Hepatocyte (in vitro differentiated cells): ENCODE measurements at places on chromosomes 3 and 15. TPM values are rescaled to one million over a fixed set of nuclear protein-coding genes. Genes with fewer than 3 reads are reported as not detected.

DNA sequence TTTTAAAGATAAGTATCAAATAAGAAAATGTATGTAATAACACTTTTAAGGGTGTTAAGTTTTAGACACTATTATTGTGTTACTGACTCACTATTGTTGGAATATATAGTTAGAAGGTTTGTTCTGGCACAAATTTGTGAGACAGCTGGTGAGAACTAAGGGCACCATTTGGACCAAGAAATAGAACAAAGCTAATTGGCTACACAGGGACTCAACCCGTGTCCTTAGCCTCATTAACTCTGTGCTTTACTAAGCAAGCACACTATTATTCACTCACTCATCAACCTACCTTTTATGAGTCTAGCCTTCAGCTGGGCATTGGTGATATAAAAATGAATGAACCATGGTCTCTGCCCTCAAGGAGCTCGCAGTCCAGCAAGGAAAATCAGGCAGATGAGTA lies 4.1 kb upstream of the UNC13C start:
- H3K4me1 ChIP-seq = no peaks in the 10 kb centered on the region
- H3K27ac ChIP-seq = no peak overlapping the region
- DNase-seq = no peak
- no peak overlapping the region for H3K4me3 ChIP-seq

DNA sequence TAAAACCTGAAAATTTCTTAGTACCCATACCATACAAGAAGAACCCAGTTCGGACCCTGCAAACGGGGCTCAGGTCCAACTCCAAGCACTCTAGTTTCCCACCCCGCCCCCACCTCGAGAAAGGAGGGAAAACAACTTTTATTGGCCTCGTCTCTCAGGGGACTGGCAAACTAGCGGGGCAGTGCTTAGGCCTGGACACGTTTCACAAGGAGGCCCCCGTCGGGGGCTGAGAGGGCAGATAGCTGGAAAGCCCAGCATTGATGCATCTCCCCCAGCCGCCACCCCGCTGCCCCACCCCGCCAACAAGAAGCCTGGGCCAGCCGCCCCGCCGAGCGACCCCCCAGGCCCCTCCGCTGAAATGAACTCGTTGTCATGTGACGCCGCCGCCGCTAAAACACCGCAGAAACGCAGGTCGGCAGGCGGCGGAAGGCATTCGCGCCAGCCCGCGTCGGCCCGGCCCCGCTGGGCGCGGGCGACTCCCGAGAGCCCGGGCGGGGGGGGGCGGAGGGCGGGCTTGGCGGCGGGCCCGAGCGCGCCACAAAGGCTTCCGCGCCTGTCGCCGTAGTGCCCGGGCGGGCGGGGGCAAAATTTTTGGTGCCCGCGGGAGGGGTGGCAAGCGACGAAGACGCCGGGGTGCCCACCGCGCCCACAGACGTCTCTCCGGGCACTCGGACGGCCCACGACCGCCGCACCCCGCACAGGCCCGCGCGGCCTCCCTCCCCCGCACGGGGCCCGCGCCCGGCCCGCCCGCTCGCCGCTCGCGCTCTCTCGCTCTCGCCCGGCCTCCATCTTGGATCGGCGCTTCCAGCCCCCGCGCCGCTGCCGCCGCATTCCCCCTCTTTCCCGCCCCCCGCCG lies 634 bp downstream of the STAG1 start:
- peak overlapping the region; percentile 99 for H3K27ac ChIP-seq
- peaks cover 29% of the 10 kb centered on the region for H3K4me1 ChIP-seq
- H3K36me3 ChIP-seq = no peaks in the 10 kb centered on the region
- DNase-seq = peak; percentile 86
- H3K4me3 ChIP-seq = peak overlapping the region; percentile 64

DNA sequence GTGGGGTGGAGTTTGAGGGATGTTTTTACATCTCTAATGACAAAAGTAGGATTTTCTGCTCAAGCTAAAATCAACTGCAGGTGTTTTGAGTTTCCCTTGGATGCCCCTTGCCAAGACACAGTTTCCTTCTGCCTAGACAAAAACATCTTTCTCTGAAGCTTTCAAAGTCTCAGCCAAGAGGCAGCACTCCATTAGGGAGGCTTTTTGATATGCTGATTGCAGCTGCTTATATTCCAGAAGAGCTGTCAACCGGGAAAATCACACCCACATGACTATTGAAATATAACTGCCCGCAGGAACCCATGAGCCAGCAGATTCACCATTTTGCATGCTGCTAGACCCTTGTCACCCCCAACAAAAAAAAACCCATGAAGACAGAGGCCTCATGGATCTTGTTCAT lies 27.5 kb upstream of the ZNF148 start:
- H3K27me3 ChIP-seq = no peaks in the 10 kb centered on the region
- DNase-seq = no peak
- H3K27ac ChIP-seq = no peak overlapping the region
- no peaks in the 10 kb centered on the region for H3K36me3 ChIP-seq
- H3K4me3 ChIP-seq = no peak overlapping the region

- no peaks in the 10 kb centered on the region for H3K36me3 ChIP-seq
- DNase-seq = no peak
- no peaks in the 10 kb centered on the region for H3K4me1 ChIP-seq
- no peak overlapping the region for H3K27ac ChIP-seq
- H3K27me3 ChIP-seq = no peaks in the 10 kb centered on the region
- no peak overlapping the region for H3K4me3 ChIP-seq
Observed at GRCh38 chr3:32157600-32158264, 51.3 kb downstream of the GPD1L start.

- H3K27me3 ChIP-seq = no peaks in the 10 kb centered on the region
- H3K27ac ChIP-seq = no peak overlapping the region
- DNase-seq = no peak
- no peak overlapping the region for H3K4me3 ChIP-seq
- no peaks in the 10 kb centered on the region for H3K4me1 ChIP-seq
Observed at GRCh38 chr15:28260722-28261121, 61.3 kb downstream of the HERC2 start.

- no peak for DNase-seq
- peaks cover 11% of the 10 kb centered on the region for H3K4me1 ChIP-seq
- no peaks in the 10 kb centered on the region for H3K36me3 ChIP-seq
- H3K4me3 ChIP-seq = no peak overlapping the region
Observed at GRCh38 chr3:47421741-47422649, 41.2 kb downstream of the PTPN23 start.

DNA sequence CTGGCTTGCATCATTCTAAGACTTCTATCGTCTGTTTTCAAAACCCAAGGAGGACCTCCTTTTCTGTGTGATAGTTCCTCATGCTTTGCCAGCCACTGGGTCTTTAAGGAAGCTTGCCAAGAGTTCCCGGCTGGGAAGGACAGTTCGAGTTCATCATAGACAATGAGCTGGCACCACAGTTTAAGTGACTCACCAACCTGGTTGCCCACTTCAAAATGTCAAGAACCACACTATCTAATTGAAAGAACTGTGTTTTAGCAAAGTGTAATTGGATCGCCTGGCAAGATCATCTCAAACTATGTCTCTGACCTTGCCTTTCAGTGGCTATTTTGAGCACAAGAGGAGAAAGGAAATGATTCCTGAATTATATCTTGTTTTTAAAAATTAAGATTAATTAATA lies 27.9 kb downstream of the SOX2 start:
- H3K4me1 ChIP-seq = no peaks in the 10 kb centered on the region
- no peak overlapping the region for H3K27ac ChIP-seq
- H3K27me3 ChIP-seq = no peaks in the 10 kb centered on the region
- no peak overlapping the region for H3K4me3 ChIP-seq
- no peaks in the 10 kb centered on the region for H3K36me3 ChIP-seq

- no peak overlapping the region for H3K4me3 ChIP-seq
- no peaks in the 10 kb centered on the region for H3K27me3 ChIP-seq
- H3K36me3 ChIP-seq = no peaks in the 10 kb centered on the region
- H3K27ac ChIP-seq = no peak overlapping the region
- no peaks in the 10 kb centered on the region for H3K4me1 ChIP-seq
- no peak for DNase-seq
Observed at GRCh38 chr3:21795152-21795837, 44.3 kb upstream of the ZNF385D start.

GRCh38 chr3:10194328-10195071 lies 29.8 kb downstream of the IRAK2 start:
- H3K4me1 ChIP-seq = peaks cover 38% of the 10 kb centered on the region
- H3K4me3 ChIP-seq = no peak overlapping the region
- H3K27me3 ChIP-seq = no peaks in the 10 kb centered on the region
- no peaks in the 10 kb centered on the region for H3K36me3 ChIP-seq
- DNase-seq = no peak

GRCh38 chr15:57654153-57654852 lies 52.2 kb upstream of the POLR2M start:
- no peak overlapping the region for H3K4me3 ChIP-seq
- no peaks in the 10 kb centered on the region for H3K27me3 ChIP-seq
- no peaks in the 10 kb centered on the region for H3K36me3 ChIP-seq
- peak; percentile 34 for DNase-seq

HTR3E gene
- not detected in 2 replicates for total RNA-seq

SLC51A gene
- total RNA-seq = 3.9 and 6.3 TPM in 2 replicates

NR2F2 gene
- 16.5 and 23.0 TPM in 2 replicates for total RNA-seq
